ENCODE measurements at places on chromosomes 16 and 17.

- no peak for DNase-seq
Measured at GRCh38 chr17:56359518-56359917, 206.2 kb downstream of the ANKFN1 start.

DNA sequence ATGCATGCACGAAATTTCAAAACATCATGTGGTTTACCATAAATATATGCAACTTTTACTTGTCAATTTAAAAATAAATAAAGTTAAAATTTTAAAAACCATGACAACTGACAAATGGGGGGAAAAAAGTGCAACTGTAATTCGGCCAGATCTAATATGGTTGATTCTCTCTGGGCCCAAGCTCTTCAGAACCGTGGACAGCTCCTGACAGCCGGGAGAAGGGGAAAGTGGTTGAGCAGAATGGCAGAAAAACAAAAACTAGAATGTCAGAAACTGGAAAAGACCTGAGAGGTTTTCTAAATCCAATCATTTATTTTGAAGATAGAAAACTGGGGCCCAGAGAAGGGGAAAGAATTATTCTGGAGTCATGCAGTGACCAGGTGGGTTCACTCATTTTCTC is 126.6 kb downstream of the TMEM132E start:
- DNase-seq = no peak

DNA sequence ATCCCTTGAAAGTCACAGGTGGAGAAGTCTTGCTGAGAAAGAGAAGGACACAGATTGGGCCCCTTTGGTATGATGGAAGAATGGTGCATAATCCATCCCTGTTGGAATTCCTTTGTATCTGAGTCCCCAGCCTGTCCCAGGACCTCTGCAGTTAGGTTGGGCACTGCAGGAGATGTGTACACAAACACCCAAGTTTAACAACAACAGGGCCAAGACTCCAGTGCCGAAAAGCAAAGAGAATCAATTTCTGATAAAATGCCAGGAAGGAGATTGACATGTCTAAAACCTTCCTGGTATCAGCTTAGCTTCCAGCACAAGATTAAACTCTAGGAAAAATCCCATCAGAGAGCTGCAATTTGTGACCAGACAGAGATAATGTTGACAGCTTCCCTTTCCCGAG is 32.9 kb downstream of the KATNIP start:
- no peak for DNase-seq

DNA sequence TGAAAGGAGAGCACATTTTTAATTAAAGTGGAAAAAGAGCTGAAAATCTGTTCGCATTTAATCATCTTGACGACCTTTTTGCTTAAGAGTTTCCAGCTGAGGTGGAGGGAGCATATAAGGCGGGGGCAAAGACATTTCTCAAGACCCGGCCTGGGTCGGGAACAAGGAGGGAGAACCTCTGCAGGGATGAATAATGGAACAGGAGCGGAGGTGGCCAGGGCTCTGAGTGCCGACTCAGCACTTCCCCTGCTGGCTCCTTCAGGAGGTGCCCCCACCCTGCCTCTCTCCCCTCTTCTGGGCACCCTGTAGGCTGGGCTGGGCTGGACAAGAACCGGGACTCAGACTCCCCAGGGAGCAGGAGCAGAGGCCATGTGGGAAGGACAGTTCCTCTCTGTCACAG is 7.9 kb upstream of the NGFR start:
- no peak for DNase-seq

GRCh38 chr16:50960517-50961202 is 190.4 kb downstream of the SALL1 start:
- no peak for DNase-seq

DNA sequence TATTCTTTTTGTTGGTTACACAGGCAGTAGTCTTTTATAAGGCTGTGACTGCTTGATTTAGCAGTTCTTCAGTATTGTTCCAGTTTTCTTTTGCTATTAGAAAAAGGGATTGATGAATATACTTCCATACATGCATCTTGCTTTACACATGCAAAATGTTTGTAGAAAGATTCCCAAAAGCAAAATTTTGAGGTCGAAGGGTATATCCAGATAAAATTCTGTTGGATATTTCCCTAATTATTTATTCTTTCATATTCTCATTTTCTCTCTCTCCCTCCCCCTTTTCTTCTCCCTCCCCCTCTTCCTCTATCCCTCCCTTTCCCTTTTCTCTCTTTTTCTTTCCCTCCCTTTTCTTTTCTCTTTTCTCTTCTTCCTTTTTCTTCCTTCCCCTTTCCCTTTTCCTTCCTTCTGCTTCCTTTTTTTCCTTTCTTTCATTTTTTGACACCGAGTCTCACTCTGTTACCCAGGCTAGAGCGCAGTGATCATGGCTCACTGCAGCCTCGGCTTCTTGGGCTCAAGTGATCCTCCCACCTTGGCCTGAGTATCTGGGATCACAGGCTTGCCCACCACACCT is 46.9 kb upstream of the ADCY7 start:
- DNase-seq = no peak

- DNase-seq = peak; percentile 33
Measured at GRCh38 chr16:49457196-49457595, 83.6 kb downstream of the C16orf78 start.

GRCh38 chr16:49456763-49457162 is 83.2 kb downstream of the C16orf78 start:
- peak; percentile 50 for DNase-seq

DNA sequence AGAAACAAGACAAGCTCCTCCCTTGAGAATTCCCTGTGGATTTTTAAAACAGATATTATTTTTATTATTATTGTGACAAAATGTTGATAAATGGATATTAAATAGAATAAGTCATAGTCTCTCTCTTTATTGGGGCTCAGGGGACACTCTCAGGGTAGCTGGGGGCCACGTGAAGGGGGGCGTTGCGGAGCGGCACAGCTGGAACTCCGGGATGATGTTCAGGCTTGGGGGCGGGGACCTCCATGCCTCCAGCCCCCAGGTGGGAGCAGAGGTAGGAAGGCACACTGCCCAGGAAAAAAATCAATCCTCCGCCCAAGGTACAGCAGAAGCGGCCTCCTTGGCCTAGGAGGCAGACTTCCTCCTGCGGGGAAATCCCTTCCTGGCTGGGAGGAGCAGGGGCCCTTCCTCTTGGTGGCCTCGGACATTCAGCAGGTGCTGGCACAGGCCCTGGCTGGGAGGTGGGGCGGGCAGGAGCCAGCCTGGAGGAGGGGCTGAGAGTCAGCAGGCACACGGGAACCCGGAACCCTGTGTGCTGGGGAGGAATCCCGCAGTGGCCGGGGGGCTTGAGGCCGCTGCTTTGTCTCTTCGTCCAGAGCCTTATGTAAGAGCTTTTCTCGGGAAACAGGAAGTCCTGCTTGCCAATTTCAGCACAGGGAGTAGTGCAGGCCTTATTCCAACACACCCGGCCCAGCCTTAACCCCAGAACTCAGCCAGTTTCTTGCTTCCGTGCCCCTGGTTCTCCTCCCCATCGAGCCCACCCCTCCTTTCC is 591 bp upstream of the TNFSF13 start:
- peak; percentile 80 for DNase-seq

DNA sequence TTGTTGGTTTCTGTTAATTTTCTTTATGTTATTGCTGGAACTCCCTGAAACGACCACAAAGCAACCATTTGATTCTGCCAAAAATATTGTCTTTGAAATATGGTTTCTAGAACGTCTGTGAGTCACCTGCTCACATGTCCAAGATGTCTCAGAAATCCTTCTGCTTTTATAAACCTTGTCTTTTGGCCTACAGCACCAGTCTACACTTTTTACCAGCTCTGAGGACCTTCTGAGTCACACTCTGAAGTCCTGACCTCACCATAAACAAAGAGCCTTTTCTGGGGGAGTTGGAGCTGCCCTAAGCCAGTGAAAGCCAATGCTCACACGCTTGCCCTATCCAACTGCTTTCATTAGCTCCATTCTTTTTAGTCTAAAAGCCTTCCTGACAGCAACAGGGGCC is 55.5 kb downstream of the GRIN2A start:
- DNase-seq = no peak

DNA sequence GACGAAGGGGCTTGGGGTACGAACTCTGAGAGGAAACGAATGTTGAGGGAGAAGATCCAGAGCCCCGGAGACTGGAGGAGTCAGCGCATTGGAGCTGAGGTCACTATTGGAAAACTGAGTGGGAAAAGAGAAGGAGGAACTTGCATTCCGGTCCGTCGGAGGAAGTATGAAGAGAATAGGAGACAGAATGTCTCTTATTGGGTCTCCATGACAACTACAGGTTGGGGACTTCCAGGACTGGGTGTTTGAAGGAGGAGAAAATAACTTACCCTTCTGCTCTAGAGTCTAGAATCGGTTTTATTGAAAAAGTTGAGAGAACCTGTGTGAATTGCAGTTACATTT is 537 bp downstream of the GOSR1 start:
- DNase-seq = no peak

DNA sequence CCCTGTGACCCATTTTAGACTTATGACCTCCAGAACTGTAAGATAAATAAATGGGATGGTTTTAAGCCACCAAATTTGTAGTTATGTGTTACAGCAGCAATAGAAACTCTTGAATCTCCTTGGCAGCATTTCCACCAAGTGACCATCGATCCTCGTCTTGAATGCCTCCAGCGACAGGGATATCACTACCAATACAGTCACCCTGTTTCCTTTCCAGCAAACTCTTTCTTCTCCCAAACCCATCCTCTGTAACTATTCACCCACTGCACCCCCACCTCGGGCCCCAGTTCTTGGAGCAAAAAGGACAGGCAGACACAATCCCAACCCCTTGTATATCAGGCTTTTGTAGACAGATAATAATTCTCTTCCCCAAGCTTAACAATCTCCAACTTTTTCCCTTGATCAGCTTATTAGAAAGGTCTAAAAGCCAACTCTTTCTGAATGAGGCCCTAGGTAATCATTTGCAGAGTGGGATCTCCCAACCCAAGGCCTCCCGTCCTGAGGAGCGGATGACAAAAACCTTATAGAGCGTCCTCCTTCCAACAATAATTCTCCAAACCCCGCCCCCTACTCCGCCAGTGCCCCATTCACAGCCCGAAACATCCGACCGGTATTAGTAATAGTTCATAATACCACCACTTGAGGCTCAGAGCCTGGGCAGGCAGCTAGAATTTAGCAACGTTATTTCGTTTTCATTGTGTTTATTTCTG is 14.7 kb upstream of the PLLP start:
- no peak for DNase-seq

GRCh38 chr17:55037828-55038227 is 69.3 kb downstream of the STXBP4 start:
- DNase-seq = no peak

GRCh38 chr17:30084788-30085187 is 31.8 kb upstream of the NSRP1 start:
- no peak for DNase-seq

DNA sequence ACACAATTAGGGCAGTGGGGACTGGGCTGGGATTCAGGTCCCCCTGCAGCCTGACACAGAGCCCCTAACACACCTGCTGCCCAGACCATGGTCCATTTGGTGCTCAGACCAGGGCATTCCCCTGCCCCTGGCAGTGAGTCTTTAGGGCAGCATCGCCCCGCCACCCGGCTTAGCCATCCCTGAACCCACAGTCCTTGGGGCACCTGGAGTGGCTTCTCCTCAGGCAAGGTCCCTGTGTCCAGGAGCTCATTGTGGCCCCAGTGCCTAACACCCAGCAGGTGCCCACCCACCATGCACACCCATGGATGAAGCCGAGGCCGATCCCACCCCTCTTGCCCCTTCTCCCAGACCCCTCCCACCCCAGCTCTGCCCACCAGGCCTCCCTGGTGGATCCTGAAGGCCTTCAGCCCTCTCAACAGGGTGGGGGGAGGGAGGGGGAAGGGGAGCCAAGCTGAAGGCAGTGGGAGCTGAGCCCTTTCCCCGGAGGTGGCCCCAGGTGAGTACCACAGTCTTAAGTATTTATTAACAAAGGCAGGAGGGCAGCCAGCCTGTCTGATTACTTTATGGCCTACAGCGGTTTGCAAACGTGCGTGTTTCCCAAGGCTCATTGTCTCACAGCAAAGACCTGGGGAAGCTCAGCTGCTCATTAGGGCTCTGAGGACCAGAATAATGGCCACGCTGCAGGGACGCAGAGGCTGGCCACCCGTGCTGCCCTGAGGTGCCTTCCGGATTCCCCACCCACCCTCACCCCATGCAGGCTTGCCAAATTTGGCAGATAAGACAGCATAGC is 38.5 kb downstream of the RBFOX3 start:
- no peak for DNase-seq

GRCh38 chr17:20273741-20274500 is 193.4 kb downstream of the LGALS9B start:
- no peak for DNase-seq

DNA sequence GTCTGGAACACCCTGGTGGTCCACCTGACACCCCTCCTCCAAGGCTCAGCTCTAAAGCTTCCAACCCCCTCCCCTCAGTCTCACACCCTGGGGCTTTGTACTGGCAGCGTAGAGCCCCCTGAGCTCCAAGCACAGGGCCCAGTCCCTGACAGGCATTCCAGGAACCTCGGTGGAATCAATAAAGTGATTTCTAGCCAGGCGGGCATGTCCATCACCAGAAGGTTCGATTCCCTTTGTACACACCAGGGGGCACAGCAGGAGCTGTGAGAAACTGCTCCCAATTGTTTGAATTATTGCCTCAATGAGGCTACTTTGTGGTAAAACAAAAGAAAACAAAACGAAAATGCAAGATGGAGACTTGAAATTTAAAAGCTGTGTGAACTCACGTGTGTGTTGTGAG is 51.8 kb downstream of the SMPD3 start:
- no peak for DNase-seq

- DNase-seq = no peak
Measured at GRCh38 chr17:41301204-41301790, 1.4 kb downstream of the KRTAP29-1 start.

- no peak for DNase-seq
Measured at GRCh38 chr17:41553987-41554680, 17.7 kb downstream of the KRT9 start.

DNA sequence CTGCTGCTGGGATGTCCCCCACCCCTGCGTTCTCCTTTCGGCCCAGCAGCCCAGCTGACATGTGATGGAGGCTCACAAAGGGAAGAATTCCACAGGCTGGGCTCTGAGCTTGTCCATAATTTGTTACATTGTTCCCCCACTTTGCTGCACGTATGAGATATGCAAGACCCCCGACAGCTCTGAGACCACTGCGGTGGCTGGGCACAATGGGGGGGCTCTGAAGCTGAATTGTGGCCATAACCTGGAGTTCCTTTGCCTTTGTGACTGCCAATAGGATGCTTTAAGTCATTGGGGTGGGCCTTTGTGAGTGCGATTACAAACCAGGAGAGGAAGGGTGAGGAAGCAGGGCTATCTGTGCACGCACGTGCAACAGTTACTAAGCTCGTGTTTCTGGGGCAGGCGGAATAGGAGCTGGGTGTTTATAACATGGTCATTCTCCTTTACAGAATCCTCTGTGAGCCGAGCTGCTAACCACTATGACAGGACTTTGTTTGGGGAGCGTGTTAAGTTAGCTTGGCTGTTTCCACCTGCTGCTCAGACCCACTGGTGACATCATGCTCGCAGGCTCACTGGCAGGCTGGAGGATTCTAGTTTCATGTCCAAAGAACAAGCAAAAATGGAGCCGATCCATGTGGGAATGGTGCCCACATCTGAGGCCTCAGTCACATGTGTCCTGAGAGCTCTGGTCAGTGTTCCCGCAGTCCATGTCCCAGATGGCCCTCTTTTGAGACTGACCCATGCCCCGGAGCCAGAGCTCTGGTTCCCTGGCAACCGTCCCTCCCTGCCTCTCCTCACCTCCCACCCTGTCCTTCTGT is 208.3 kb upstream of the SALL1 start:
- DNase-seq = no peak

- DNase-seq = no peak
Measured at GRCh38 chr16:17529982-17530760, 59.4 kb upstream of the XYLT1 start.

Measured in ascending aorta (tissue), 2 donors.